ENCODE measurements at places on chromosomes 1 and 21. TPM values are rescaled to one million over a fixed set of nuclear protein-coding genes. Genes with fewer than 3 reads are reported as not detected.

Gene RHBG
- not detected for total RNA-seq

Gene ETS2
- total RNA-seq, result 10.3 TPM

Gene RAB25
- total RNA-seq, result not detected

Gene CACNA1S
- not detected for total RNA-seq

Gene SLC45A1
- 10.0 TPM for total RNA-seq

Gene FAM167B
- not detected for total RNA-seq

Gene FCRL3
- total RNA-seq, result not detected

Gene ACBD3
- 37.2 TPM for total RNA-seq

Gene MTX1
- total RNA-seq, result 16.6 TPM

Data from parietal lobe (tissue), 2 donors.